ENCODE measurements at places on chromosomes 4 and X.

- DNase-seq: no peak
These were observed 5.1 kb downstream of the PHEX start for GRCh38 chrX:22037225-22037624.

DNA sequence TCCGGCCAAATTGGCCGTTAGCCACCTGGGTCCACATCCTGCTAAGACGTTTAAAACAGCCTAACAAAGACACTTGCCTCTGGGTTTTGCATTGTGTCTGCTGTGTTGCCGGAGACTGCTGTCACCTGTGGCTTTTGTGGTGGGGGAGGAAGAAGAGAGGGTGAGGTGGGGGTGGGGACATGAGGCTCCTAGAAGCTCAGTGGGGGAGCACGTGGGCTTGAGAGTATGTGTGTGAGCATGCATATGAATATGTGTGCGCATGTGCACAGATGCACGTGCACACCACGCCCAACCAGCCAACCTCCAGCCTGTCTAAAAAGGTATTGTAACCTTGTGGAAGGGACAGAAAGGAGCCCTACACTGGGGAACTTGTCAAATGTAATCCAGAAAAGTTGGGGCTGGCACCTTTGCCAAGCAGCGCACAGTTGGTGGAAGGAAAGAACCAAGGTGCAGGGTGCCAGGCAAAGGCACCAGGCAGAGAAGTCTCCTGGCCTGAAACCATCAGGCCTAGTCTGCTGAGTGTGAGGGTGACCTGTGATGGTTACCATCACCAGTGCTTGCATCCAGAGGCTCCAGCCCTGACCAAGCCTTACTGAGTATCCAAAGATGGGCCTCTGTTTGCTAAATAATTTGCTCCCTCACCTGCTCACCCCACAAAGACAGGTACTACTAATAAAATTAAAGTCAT lies 10.1 kb upstream of the SASH3 start:
- DNase-seq: no peak

- no peak for DNase-seq
These were observed 320.1 kb upstream of the NDST4 start for GRCh38 chr4:115433491-115433890.

- no peak for DNase-seq
These were observed 12.9 kb upstream of the WDR19 start for GRCh38 chr4:39169426-39169825.

DNA sequence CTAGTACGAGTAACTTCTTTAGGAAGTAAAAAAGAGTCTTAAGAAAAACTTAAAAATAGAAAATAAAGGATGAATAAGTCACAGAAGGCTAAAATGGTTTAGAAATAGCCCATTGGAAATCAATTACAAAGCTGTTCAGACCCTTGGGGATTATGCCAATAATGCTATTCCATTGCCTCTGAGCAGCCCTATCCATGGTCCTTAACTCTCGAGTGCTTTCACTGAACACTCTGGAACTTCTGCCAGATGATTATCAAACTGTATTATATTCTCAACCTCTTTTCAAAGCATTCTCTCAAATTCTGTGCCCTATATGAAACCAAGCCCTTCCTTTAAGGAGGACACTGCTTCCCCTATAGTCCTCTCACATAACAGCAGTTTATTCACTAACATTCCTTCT lies 17.0 kb downstream of the SLC9B1 start:
- DNase-seq: no peak

- peak; percentile 60 for DNase-seq
These were observed 60.0 kb downstream of the FHDC1 start for GRCh38 chr4:152996111-152996571.

DNA sequence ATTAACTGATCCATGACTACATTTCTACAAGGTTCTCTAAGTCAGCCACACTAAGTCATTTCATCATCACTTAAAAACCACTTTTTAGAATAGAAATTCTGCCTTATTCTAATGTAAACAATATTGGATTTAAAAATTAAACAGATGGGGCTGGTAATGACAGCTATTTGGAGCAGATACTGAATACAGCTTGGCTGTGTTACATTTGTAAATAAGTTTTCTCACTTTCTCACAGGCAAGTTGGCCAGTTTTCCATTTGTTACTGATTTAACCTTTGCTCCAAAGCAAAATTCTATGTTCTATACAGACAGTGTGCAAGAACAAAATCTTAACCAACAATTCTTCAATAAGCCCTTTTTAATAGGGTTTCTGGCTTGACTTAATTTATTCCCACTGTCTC lies 370.7 kb downstream of the GRIA2 start:
- no peak for DNase-seq

GRCh38 chr4:57314636-57315035 lies 204.5 kb upstream of the IGFBP7 start:
- DNase-seq: no peak

DNA sequence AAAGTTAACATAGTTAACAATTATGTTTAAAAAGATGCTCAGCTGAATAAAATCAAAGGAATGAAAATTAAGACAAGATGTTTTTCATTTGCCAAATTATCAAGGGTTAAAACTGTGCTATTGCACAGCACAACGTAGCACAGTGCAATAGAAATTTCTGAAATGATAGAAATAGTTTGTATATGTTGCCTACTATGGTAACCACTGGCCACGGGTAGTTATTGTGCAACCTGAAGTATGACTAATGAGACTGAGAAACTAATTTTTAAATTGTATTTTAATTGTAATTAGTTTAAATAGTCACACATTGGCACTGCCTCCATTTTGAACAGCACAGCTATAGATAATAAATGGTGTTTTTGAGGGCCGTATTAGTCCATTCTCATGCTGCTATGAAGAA lies 343.1 kb upstream of the FAM241A start:
- DNase-seq: no peak

DNA sequence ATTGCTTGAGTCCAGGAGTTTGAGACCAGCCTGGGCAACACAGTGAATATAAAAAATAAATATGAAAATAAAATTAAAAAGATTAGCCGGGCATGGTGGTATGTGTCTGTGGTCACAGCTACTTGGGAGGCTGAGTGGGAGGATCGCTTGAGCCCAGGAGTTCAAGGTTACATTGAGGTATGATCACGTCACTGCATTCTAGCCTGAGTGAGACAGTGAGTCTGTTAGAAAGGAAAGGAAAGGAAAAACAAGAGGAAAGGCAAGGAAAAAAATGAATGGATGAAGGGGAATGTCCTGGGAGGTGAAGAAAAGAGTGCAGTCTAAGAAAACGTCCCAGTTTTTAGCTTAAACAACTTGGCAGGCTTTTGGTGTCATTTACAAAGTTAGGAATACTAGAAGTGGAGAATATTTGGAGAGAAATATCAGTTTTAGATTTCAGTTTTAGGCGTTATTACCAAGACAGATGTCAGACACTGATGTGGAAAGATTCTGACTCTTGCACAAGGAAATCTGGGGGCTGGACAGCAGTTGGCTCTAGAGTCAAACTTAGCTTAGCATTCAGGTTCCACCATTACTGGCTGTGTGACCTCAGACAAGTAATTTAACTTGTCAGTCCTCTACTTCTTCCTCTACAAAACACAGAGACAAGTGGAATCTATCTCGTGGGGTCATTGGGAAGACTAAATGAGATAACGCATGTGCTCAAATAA lies 139.0 kb downstream of the TSPAN5 start:
- no peak for DNase-seq

- DNase-seq: no peak
These were observed 31.3 kb downstream of the ADGRL3 start for GRCh38 chr4:61231421-61231820.

DNA sequence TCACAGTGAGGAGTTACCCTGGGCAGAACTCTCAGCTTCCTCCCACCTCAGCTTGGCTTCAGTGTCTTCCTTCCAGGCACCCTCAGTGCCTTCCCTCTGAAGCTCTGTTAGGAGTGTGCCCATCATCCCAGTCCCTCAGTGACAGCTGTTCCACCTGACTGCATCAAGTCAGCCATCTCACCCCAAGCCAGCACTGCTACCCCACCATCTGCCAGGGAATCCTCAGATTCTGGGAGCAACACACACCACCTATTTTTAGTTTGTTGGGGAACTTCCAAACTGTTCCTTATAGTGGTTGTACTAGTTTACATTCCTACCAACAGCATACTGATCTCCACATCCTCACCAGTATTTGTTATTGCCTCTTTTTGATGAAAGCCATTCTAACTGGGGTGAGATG lies 182.9 kb downstream of the RELL1 start:
- DNase-seq: no peak

DNA sequence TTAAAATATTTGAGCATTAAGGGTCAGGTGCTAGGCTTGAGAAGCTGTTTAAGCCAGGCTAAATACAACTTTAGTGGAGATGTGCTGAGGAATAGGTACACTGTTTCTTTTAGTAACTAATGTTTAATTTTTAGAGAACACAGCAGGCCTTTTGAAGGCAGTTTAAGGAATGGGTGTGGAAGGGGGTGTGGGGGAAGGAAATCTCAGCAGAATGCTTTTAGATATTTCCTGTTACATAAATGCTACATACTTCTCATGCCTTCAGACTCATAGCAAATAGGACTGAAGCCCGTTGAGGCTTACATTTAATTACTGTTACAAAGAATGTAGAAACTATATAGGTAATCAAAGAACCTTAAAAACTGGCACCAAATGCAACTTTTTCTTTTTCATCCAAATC lies 66.3 kb downstream of the WWC2 start:
- no peak for DNase-seq

DNA sequence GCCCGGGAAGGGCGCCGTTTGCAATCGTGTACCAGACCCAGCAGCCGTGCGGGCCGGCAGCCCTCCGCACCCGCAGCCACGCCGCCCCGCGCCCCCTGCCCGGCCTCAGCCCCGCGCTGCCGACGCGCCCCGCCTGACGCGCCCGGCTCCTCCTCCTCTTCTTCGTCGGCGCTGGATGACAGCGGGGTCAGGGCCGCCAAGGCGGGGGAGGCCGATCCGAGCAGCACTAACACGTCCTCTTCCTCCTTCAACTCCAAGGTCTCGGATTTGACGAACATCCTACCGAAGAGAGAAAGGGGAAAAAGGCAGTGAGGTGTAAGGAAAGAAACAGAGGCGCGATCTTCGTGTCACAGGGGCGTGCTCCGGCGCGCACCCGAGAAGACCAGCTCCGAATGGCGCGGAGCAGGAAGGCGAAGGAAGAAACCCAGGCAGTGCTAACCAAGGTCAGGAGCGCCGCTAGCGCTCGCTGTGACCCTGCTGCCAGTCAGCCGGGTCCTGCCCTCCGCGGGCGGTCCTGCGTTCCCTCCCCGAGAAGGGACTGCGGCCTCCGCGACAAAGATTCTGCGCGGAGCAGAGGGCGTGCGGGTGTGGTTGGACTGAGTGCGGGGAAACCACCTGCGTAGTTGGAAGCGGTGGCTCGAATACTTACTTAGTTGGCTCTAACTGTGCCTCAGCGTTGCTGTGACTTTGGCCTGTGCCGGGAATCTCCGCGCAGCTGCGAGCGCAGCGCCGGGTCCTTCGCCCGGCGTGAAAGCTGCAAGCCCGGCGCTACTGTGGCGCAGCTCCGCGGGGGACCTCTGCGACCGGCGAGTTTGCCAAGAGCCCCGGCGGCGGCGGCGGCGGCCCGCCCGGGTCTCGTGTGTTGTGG lies 548 bp downstream of the NEUROG2 start:
- peak; percentile 87 for DNase-seq

- DNase-seq: no peak
These were observed 709.8 kb upstream of the DIAPH2 start for GRCh38 chrX:95974890-95975289.

- DNase-seq: no peak
These were observed 73.7 kb downstream of the TAF1 start for GRCh38 chrX:71439896-71440295.

GRCh38 chr4:165994701-165995100 lies 121.7 kb downstream of the TLL1 start:
- DNase-seq: no peak

DNA sequence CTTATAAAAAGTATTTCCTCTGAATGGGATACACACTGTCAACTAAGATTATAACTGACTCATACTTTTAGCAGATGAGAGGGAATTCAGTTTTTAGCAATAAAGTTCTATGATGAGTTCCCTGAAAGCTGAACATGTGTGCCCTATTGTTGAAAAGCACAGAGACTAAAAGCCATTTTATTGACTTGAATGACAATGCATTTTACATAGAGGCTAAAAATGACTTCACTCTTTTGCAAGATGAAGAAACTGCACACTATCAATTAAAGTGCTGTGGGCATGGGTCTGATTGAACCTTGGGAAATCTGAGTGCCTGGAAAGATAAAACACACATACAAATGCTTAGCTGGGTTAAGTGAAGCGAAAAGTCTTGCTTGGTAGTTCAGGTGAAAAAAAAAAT lies 633.4 kb downstream of the PDHA2 start:
- DNase-seq: no peak

DNA sequence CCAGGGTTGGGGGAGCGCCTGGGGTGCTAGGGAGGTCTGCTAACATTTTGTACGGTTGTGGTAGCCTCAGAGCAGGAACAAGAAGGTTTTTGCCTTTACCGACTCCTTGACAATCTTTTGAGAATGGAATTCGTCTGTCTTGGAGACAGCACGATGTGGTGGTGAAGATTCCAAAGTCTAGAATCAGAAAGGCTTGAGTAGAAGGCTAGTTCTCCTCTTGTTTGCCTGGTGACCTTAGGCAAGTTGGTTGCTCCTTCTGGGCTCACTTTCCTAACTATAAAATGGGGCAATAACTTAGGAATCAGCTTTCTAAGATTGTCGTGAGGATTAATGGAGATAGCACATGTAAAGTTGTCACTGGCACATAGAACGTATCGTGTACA lies 741 bp downstream of the FAM47E start:
- DNase-seq: no peak
